Dorsolateral prefrontal cortex (tissue), 122 donors: ENCODE measurements at places on chromosomes 12 and 14.

GRCh38 chr12:31474751-31475150, 116.2 kb downstream of the DENND5B start:
- no peak for DNase-seq

- DNase-seq, result no peak
These were observed 12.4 kb upstream of the PPP2R5E start for GRCh38 chr14:63555572-63555971.

- no peak for DNase-seq
These were observed 54.4 kb downstream of the ARL6IP4 start for GRCh38 chr12:123034865-123035264.

DNA sequence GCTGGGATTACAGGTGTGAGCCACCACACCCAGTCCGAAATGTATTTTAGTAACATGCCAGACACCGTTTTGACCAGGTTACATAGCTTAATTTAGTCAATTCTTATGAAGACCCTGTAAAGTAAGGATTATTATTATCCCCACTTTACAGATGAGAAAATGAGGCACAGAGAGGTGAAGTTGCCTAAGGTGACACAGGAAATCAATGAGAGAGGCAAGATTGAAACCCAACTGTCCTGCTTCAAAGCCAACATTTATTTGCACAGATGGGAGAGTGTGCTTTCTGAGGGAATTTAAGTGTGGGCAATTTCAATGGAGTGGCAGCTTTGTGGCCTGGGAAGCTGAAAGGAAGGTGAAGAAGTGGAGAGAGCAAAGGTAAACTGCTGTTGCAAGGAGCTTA, 19.1 kb upstream of the EPS8 start:
- DNase-seq, result no peak

GRCh38 chr14:57834961-57835360, 30.9 kb downstream of the SLC35F4 start:
- no peak for DNase-seq

- DNase-seq, result no peak
These were observed at the start of gene CDKL1 for GRCh38 chr14:50396631-50397389. CDKL1 (minus strand) TSS chr14:50396881; CDS start chr14:50395868, 1,013 bp downstream.

GRCh38 chr14:72605096-72605920, 288.6 kb downstream of the DPF3 start:
- DNase-seq, result no peak

GRCh38 chr12:87924149-87924548, 105.1 kb downstream of the C12orf50 start:
- DNase-seq, result no peak

- no peak for DNase-seq
These were observed 18.8 kb downstream of the MVK start for GRCh38 chr12:109592195-109592904.

- DNase-seq, result no peak
These were observed 43.6 kb downstream of the SPATS2 start for GRCh38 chr12:49410818-49411217.

GRCh38 chr14:96497087-96497486, 5.1 kb upstream of the PAPOLA start:
- no peak for DNase-seq

- DNase-seq, result no peak
These were observed 40.1 kb downstream of the FBXL14 start for GRCh38 chr12:1553987-1554982.

GRCh38 chr12:6834873-6835272, 5.9 kb upstream of the GNB3 start:
- DNase-seq, result no peak

GRCh38 chr12:91921555-91921954, 224.1 kb downstream of the BTG1 start:
- DNase-seq, result no peak

- DNase-seq, result no peak
These were observed 60.3 kb downstream of the TBC1D30 start for GRCh38 chr12:64884728-64885127.

DNA sequence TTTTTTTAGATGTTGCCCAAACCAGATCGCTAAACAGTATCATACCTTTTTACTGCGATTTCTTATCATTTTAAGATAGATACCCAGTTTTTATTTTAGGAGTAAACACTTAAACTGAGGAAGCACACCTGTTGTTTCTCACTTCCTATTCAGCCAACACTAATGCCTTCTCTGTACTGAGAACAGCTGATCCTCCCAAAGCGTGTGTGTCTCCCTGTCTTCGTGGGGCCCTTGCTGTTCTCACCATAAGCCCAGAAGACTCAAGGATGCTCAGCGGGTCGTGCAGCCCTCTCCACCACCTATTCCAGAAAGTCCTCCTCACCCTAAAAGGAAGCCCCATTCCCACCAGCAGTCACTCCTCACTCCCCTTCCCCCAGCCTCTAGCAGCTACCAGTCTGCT, 14.8 kb downstream of the PPP2R5C start:
- no peak for DNase-seq

DNA sequence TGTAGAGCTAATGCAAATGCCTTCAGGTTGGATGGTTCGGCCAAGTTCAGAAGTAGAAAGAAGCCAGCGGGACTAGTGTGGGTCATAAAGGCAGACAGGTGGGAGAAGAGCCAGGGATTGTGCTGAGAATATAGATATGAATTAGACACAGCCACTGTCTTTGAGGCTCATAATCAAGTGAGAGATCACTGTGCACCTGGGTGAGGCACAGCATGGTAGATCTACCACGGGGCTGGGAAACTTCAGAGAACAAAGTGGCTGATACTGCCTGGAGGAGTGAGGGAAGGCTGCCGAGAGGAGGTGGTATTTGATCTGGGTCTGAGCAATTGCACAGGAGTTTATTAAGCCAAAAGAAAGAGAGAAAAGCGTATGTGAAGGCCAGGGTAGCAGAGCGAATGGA, 40.6 kb upstream of the CHST11 start:
- DNase-seq, result no peak

- DNase-seq, result no peak
These were observed 78.0 kb downstream of the LRRC74A start for GRCh38 chr14:76904100-76904739.

DNA sequence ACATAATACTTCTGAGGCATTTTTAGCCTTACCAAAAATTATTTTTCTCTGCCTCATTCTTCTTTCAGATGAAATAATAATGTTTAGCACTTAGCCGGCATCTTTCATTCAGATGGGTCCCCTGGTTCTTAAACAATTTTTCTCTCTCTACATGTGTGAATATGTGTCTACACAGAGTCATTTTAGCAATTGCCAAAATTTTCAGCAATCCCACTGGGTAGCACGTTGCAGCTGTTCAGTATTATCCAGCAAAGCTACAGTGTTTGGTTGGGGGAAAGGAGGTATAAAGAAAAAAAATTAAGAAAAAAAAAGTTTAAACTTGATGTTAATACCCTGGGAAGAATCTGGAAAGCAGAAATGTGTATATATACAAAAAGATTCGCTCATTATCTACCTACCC, 160.5 kb upstream of the TRHDE start:
- no peak for DNase-seq
